Choroid plexus epithelial cell (primary cell): ENCODE measurements at places on chromosomes 1 and 21.

DNA sequence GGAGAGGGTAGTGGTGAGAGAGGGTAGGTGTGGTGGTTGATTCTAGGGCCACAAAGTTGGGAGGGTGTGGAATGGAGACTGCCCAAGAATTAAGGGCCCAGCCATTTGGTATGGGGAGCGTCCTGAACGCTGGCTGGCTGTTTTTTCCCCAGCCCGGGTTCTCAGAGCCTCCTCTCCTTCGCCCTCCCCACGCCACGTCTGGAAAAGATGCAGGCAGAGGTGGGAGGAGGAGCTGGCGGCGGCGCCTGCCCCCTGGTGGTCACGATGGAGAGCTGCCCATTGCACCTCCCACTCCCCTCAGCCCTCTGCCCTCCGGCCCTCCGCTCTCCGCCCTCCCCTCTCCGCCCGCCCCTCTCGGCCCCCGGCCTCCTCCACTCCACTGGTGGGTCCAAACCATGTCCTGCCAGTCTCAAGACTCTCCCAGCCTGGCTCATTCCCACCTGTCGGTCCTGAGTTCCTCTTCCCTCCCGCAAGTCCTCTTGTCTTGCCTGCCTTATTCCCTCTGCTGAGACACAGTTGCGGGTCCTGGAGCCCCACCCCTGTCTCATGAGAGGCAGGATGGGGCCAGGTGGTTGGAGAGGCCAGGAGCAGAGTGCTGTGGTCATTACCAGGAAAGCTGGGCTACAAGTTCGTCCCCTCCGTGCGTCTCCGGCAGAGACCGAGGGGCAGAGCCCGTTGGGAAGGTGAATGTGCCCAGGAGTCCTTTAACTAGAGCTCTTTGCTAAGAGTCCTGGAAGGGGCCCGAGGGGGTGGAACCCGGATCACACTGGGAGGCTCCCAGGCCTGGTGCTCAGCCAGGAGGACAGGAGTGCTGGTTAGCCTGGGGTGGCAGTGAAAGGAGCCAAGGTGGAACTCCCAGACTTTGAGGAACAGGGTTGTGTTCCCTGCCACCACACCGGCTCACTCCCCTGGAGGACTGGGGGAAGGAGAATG lies 22.6 kb downstream of the ETNK2 start:
- DNase-seq, result peak; percentile 69

DNA sequence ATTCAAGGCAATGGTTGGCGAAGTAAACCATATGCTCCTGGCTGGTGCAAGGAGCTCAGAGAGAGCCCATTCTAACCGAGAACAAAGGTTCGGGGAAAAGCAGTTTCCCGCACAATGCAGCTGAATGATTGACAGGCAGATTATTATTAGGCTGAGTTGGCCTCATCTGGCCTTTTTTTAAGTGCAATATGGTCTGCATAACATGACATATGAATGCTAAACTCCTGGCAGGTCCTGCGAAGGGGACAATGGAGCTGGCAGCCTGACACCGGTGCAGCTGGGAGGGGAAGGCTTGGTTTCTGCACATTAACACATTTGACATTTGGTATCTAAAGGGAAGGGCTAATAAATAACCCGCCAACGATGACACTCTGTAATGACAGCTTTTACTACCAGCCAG lies 92.0 kb downstream of the MIS18A start:
- DNase-seq, result no peak

DNA sequence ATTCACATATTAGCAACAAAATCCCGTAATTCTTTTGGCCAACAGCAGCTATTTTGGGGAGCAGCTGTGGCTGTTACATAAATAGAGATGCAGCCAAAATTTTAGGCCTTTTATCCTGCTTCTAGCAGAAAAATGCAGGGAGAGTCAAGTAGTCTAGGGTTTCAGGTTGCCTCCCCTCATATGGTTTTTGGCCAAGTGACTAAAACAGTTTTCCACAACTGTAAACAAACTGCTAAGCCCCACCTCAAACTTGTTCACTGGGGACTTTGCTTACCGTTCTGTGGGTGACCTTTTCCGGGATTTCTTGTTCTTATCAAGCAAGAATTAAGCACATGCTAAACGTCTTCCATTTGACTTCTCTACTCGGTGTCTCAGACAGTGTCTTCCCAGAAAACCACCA lies 133.4 kb downstream of the EDEM3 start:
- peak; percentile 77 for DNase-seq

DNA sequence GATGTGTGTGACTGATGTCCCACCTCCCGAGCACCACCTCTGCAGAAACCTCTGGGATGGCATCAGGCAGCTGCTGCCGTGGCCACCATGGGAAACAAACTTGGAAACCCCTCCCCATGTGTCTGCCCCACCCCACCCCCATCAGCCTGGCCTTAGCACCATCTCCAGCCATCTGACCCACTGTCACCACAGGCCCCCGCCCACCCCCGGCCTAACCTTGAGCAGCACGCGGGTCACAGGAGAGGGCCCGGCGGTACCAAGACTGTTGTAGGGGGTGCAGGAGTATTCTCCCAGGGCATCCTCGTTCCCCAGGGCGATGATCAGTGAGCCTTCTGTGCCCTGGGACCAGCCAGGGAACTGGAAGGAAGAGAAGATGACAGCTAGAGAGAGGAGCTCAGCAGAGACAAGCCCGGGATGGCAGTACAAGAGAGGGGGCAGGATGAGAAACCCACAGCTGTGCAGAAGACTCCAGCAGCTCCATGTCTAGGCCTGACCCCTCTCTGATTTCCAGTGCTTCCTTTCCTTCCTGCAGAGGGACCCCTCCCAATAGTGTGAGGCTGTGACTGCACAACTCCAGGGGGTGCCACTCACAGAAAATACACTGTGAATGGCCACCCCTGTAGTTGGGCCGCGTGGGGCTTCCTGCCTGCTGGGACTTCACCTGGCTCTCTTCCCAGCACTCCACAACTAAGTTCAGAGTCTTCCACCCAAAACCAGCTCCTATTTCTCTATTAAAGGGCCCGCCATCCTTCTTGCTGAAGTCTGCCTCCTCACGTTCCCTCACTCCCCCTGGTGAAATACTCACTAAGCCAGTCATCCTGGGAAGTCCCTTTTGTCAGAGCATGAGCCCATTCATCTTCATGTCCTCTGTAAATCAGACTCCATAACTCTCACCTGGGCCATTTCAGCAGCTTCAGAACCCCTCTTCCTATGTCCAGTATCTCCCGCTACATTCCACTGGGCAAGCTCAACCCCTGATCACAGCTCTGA lies 7.3 kb upstream of the TAGLN2 start:
- peak; percentile 46 for DNase-seq

DNA sequence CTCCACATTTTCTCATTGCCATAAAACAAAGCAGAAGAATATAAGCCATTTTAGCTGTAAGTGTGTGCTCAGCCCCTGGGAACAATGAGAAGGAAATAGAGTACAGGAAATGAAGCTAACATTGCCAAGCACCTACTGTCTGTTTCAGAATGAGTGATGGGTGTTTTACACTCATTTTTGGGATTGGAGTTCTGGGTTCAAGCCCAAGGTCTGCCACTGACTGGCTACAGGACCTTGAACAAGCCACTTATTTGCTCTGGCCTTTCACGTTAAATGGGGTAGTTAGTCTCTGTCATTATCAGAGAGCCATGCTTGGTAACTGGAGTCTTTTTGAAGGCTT lies 80.7 kb upstream of the KAZN start:
- no peak for DNase-seq

GRCh38 chr1:207990876-207991582 lies 80.1 kb upstream of the CD34 start:
- DNase-seq, result no peak

- DNase-seq, result peak; percentile 83
These were observed at the start of gene SUMO3 for GRCh38 chr21:44817914-44818639. Gene SUMO3, minus strand, starts transcription at chr21:44818062. Its CDS starts 94 bp downstream, at chr21:44817968.

GRCh38 chr1:68442822-68443556 lies 6.8 kb downstream of the RPE65 start:
- DNase-seq, result peak; percentile 72

- no peak for DNase-seq
These were observed 109.1 kb downstream of the GRIK3 start for GRCh38 chr1:36925251-36925650.

DNA sequence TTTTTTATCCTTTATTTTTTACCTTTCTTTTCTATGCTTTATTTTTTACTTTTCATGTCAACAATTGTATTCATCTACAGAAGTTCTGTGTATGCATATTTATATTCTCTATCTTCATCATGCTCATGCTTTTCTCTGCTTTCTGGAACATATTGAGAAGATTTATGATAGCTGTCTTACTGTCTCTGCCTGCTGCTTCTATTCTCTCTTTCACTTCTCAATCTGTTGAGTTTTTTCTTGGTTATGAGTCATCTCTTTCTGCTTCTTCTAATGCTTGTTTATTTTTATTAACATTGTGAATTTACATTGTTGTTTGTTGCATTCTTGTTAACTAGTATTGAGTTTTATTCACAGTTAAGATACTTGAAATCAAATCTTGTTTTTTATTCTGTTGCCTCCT lies 22.6 kb downstream of the F5 start:
- DNase-seq, result no peak

DNA sequence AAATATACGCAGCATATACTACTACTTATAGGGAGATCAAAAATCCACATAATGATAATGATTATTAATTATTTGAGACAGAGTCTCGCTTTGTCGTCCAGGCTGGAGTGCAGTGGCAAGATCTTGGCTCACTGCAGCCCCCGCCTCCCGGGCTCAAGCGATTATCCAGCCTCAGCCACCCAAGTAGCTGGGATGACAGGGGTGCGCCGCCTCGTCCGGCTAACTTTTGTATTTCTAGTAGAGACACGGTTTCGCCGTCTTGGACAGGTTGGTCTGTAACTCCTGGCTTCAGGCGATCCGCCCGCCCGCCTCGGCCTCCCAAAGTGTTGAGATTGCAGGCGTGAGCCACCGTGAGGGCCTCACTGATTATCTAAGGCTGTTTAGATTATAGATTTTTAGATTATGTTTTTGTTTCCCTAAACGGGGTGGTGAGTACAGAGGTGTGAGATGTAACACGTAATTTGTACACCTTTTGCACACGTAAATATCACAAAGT lies 548 bp upstream of the SLC25A33 start:
- no peak for DNase-seq

DNA sequence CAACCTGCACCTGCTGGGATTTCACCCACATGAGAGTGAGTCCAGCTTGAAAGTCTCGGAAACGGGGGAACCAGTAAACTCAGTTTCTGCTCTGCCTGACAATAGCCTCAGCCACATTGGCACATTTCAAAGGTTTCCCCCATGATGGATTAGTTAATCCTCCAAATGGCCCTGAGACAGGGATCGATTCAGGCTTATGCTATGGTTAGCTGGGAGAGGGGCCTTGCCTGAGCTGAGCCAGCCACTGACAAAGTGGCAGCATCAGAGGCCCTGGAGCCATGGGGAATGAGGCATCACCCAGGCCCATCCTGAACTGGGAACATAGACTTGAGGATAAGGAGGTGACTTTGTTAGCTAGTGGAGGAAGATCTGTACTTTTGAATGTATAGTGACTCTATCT lies 2.9 kb upstream of the CLSTN1 start:
- DNase-seq, result no peak

- no peak for DNase-seq
These were observed 579.7 kb downstream of the PTPRC start for GRCh38 chr1:199218533-199218932.

GRCh38 chr1:1599030-1599934 lies 653 bp downstream of the FNDC10 start:
- no peak for DNase-seq

DNA sequence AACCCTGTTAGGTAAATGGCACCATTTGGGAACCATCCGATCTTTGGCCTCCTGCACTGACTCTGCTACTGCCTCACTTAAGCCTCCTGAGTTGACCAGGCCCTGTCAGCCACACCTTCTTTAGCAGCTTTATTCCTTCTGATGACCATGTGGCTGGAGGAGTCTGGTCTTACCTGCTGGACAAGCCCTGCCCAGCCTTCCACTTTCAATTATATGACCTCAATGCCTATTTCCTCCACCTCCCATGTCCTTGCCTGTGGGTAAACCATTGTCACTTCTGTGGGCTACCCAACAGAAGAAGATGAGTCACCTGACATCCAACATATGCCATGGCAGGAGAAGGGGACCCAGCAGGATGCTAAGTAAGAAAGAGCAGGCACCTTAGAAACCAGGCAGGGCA lies 393.8 kb downstream of the NTNG1 start:
- no peak for DNase-seq

DNA sequence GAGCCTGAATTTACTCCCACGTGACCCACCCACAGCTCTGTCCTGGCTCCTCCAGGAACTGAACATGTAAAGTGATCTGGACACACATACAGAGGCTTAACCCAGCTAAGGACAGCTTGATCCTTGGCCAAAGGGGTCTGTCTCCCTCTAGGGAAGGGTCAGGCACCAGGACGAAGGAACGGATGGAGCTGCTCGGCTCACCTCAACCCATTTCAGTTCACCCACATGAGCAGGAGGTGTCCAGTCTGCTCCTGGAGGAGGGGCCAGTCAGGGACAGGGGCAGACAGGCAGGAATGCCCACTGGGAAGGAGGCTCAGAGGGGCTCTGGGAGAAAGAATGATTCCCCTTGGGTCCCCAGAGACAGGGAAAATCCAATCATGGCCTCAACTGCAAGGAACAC lies 567.2 kb downstream of the PTPRU start:
- DNase-seq, result no peak

- DNase-seq, result peak; percentile 65
These were observed 27.1 kb downstream of the DHCR24 start for GRCh38 chr1:54859700-54860391.

DNA sequence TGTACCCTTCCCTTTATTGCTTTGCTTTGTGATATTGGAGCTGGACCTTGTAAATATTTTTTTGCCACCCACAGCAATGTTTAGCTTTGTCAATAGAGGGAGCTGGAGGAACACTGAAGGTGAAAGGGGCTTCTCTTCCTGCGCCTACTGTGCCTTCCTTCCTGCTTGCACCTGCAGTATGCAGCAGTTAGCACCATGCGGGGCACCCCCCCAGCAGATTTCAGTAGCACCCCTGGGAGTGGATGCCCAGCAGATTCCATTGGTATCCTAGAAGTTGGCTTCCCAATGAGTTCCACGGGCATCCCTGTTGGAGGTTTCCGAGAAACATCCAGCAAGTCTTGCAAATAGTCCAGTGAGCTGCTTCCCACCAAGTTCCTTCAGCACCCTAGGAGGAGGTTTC lies 25.6 kb downstream of the S100A10 start:
- DNase-seq, result peak; percentile 75

GRCh38 chr1:201511941-201512539 lies 5.1 kb upstream of the CSRP1 start:
- peak; percentile 38 for DNase-seq

- peak; percentile 60 for DNase-seq
These were observed 53.4 kb downstream of the RPS6KA1 start for GRCh38 chr1:26582836-26583460.

- DNase-seq, result no peak
These were observed 27.4 kb downstream of the IL23R start for GRCh38 chr1:67193704-67194103.

GRCh38 chr1:36947384-36947783 lies 86.9 kb downstream of the GRIK3 start:
- DNase-seq, result no peak

DNA sequence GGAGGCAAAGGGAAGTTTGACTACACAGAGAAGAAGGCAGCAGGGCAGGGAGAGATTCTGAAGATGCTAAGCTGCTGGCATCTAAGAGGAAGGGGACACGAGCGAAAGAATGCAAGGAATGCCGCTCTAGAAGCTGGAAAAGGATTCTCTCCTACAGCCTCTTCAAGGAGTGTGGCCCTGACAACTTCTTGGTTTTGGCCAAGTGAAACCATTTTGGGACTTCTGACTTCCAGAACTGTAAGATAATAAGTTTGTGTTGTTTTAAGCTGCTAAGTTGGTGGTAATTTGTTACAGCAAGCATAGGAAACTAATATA lies 28.5 kb downstream of the MGST3 start:
- DNase-seq, result no peak

GRCh38 chr1:213135572-213135971 lies 84.5 kb downstream of the RPS6KC1 start:
- peak; percentile 69 for DNase-seq
